ENCODE measurements at places on chromosomes 6 and 20. TPM values are rescaled to one million over a fixed set of nuclear protein-coding genes. Genes with fewer than 3 reads are reported as not detected.

DNA sequence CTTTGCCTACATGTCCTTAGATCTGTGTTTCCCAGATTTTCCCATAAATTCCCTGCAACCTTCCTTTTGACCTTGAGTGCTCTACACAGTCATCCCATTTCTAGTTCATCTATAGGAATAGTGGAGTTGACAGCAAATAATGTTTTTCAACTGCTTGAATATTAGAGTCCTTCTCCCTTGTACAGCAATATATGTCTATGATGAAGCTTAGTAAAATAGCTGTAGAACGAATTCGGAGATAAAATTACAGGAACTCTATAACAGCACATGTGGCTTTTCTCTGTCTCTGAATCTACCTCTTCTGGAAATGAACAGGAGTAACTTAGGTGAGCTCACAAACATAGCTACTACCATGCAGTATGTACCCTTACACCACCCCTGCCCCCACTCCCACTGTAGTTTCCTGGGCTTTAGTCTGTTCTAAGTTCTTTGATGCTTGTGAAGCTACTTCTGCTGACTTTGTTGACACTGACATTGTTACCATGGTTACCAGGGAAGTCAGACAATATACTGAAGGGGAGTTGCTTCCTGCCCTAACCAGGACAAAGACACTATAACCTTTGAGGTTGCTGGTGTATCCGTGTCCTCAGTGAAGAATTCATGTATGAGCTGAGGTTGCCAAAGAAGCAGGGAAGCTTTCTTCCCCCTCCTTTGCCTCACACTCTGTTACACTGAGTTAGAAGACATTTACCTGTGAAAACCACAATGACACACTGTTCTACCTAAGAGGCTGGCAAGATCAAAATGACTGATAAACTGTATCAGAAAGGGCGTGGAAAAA, 35.8 kb upstream of the SHLD1 start:
- peak; percentile 65 for ATAC-seq

DNA sequence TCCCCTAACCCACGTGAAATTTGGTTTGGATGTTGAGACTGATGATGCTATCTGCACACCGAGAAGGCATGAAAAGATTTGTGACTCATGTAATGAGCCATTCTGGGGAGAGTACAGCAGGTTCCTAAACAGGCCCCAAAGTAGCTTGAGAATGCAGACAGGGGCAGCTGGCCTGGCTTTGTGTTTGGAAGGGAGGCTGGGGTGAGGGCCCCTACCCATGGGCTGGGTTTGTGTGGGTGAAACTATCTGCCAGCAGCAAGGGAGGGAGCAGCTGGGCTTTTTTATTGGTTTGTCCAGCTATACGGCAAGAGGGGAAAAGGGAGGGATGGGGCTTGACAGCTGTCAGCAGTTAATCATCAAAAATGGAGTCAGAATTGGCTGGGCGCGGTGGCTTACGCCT, 87.0 kb upstream of the RNF24 start:
- no peak for ATAC-seq

Gene SOX4
- total RNA-seq, result 3.8 TPM

DNA sequence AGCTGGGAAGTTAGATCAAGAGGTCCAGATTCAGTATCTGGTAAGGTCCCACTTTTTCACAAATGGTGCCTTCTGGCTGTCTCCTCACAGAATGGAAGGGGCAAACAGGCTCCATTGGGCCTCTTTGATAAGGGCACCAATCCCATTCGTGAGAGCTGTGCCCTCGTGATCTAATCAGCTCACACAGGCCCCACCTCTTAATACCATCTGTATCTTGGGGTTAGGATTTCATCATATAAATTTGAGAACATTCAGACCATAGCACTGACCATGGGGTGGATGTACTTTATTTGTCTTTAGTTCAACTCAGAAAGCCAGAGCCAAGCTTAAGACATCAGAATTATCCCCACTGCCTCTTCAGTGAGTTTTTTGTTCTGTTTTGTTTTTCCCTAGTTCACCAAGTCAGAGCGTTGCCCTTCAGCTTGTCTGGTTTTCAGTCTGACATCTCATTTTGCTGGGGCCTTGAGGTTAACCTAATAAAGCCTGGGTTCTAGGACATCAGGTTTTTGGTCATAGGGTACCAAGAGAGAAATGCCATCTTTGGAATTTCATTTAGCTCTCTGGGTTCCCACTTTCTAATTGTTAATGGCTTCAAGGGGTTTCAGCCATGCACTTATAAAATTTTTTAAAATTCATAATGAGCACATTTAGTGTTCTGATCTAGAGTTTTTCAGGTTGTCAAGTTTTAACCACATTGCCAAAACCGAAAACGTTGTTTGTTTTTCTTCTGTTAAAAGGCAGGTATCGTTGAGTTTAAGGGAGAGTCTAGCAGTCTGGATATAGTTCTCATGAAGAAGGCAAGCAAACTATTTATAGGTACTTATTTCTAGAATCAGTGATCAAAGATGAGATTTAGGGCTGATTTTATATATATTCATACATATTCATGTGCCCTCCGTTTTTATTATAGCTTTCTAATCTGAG, 19.0 kb downstream of the SENP6 start:
- ATAC-seq, result no peak

Gene SLC25A27
- 7.8 TPM for total RNA-seq

Gene SOBP
- total RNA-seq, result 16.2 TPM

DNA sequence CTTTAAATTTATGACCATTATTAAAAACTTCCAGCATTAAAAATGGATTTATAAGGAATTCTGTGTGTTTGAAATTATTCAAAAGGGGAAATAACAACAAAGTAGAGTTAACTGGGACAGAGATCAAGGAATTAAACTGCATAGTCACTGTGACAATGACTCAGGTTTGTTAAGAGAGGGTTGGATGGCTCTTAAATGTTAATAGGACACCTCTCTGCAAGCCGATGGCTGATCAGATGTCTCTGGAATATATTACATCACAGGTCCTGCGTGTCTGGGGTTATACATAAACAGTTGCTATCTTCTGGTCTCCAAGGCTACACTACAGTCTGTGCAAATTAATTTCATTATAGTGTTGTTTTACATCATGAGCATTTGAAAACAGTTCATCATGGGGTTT, 574.3 kb downstream of the COL12A1 start:
- ATAC-seq, result no peak

Gene PRPH2
- total RNA-seq, result 0.31 TPM

DNA sequence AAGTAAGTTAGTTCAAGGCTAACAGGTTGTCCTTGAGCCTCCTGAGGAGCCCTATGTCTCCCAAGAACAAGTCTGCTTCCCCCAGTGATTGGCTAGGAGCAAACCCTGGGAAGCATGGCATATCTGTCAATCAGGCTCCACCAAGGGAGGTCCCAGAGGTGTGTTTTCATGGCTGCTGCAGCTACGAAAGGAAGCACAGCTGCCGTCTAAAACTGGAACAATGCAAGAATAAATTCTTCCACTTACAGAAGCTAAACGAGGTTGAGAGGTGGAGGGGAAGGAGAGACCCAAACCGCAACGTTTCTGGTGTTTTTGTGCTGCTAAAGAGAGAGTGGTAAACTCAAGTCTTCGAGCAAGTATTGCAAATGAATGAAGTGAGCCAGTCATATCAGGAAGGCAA, 4.9 kb upstream of the PTGIS start:
- ATAC-seq, result no peak
